ENCODE measurements at places on chromosomes 3 and 15.

DNA sequence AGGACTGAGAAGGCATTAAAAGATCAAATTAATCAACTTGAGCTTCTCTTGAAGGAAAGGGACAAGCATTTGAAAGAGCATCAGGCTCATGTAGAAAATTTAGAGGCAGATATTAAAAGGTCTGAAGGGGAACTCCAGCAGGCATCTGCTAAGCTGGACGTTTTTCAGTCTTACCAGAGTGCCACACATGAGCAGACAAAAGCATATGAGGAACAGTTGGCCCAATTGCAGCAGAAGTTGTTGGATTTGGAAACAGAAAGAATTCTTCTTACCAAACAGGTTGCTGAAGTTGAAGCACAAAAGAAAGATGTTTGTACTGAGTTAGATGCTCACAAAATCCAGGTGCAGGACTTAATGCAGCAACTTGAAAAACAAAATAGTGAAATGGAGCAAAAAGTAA is 149.7 kb upstream of the LRRFIP2 start:
- DNase-seq = no peak

- no peak for DNase-seq
These were observed 229.1 kb downstream of the EPHB1 start for GRCh38 chr3:135023996-135024658.

DNA sequence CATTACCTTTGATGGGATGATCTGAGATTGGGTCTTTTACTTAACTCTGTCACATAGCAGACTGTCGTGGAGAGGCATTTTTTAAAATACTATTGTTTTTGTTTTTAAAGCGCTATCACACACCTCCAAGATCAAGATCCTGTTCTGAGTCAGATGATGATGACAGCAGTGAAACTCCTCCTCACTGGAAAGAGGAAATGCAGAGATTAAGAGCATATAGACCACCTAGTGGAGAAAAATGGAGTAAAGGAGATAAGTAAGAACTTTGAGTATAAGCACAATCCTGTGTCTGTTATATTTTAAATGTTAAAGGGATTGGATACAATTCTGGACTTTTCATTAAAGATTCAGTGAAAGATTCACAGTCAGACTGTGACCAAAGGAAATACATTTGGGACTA is 18.4 kb upstream of the ZBTB47 start:
- no peak for DNase-seq

- DNase-seq = no peak
These were observed 2.6 kb upstream of the CDV3 start for GRCh38 chr3:133570937-133571320.

- peak; percentile 45 for DNase-seq
These were observed 24.2 kb downstream of the PXYLP1 start for GRCh38 chr3:141255846-141256261.

DNA sequence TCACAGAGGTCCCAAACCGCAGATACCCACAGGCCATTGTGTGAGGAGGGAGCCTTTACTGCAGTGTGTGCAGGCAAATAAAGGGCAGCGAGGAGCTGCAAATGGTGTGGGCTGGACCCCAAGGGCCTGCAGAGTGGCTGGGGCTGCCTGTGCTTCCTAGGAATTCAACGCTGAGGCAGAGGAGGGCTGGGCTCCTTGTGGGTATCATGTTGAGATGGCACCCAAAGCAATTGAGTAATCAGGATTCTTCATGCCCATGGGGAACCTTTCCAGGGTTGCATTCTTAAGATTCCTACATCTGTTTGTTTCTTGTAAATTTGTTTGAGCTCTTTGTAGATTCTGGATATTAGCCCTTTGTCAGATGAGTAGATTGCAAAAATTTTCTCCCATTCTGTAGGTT is 85.4 kb upstream of the LIPC start:
- no peak for DNase-seq

GRCh38 chr3:116947809-116948208 is 238.2 kb downstream of the TUSC7 start:
- DNase-seq = no peak

GRCh38 chr3:20739814-20740213 is 553.8 kb upstream of the SGO1 start:
- DNase-seq = no peak

DNA sequence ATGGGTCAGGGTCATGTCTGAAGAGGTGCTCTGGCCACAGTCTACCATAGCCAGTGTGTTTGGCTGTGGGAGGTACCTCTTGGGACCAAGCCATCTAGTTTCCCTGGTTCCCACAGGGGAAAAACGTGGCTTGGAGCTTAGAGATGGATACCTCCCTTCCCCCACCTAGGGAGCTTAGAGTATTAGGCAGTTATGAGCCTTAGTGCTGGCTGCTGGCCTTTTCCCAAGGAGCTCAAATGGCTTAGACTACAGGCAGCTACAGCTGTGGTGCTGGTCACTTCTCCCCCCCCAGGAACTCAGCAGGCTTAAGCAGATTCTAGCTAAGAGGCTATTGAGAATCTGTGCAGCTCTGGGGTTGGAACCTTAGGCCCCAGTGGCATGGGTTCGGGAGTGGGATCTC is 591.2 kb downstream of the NSUN3 start:
- DNase-seq = no peak

GRCh38 chr3:129603561-129603942 is 2.9 kb downstream of the PLXND1 start:
- DNase-seq = no peak

- no peak for DNase-seq
These were observed 2.6 kb downstream of the DUOXA2 start for GRCh38 chr15:45116482-45117307.

DNA sequence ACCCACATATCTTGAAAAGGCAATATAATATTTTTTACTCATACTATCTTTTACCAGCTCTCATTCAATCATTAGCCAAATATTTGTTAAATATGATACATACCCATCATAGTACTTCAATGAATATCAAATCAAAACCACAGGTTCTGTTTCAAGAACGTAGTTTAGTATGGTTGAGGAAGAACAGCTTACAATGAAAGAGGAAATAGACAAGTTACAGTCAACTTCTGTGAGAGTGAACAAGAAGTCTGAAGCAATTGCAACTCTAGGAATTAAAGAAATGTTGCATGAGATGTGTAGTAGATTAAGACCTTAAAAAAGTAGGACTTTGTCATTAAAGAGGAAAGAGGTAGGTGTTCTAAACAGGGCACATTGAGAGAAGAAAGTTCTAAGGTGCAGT is 9.3 kb downstream of the BCHE start:
- DNase-seq = no peak

GRCh38 chr3:72303926-72304325 is 519.0 kb upstream of the PROK2 start:
- DNase-seq = no peak

- DNase-seq = no peak
These were observed 85.0 kb downstream of the FOXP1 start for GRCh38 chr3:71498543-71498942.

DNA sequence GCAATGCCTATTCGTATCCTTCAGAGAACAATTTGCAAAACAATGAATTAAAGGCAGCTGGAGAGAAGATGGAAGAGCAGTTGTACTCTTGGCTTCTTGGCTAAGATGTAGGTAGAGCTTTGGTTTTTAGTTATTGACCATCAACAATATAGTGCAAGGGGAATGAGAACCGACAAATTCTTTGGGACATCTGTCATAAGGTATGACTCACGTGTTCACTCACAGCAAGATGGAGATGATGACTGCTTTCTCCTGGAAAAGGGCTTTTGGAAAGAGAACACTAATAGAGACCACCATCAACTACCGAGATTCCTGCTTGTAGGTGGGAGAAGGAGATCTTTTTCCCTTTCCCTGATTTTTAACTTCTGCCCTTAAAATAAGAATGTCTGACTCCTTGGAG is 234.9 kb downstream of the NTRK3 start:
- DNase-seq = no peak

DNA sequence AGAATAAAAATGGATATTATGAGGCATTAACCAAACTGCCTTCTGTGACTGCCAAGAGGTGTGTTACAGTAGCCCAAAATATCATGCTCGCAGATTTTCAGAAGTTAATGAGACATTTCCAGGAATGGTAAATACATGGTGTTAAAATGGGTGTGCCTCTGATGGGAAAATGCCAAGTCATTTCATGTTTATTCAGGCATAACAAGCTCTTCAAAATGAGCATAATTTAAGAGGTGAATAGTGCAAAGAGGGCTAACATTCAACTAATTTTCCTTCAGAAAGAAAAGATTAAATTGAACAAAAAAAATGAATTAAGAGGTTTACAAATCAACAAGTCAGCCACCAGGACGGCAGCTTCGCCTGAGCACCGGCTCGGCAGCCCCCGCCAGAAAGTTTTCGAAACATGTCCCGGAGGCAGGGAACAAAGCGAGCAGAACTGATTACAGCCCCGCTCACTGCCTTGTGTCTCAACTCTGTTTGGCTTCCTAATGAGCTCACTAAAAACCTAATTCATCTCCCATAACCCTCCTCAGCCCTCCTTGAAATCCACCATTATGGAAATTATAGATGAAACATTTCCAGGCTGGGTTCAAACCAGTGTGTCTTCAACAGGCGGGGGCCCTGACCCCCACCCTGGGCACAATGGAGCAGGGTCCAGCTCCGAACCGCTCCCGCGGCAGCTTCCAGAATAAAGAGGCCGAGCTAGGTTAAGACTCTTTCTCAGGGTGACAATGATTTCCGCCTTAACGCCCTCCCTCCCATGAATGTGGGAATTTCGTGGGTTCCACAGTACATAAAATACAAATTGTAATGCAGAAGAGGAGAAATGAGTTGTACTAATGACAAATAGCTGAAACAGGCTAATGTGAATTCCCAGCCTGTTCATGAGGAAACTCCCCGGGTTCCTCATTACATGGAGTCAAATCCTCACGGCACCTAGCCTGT is 43.9 kb downstream of the MEIS2 start:
- DNase-seq = no peak

DNA sequence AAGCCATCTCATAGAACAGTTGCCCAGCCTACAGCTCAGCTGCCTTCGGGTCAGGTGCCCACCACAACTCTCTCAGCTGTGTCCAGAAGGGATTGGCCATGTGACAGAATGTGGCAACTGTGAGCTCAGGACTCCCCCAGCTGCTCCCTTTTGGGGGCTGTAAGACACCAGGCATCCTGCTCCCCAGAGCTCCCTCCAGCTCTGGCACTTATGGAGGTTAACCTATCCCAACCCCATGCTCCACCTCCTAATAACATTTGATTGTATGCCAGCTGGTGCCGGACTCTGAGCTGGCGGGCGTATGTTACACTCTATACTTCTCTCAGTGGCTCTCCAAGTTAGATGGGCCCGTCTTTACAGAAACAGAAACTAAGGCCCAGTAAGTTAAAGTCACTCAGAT is 222.8 kb downstream of the FAM43A start:
- no peak for DNase-seq

GRCh38 chr3:64600246-64600950 is 87.4 kb downstream of the ADAMTS9 start:
- no peak for DNase-seq

- DNase-seq = no peak
These were observed 75.4 kb downstream of the UMPS start for GRCh38 chr3:124805671-124806070.

- DNase-seq = no peak
These were observed 170.0 kb downstream of the RAB11A start for GRCh38 chr15:66039117-66039871.

DNA sequence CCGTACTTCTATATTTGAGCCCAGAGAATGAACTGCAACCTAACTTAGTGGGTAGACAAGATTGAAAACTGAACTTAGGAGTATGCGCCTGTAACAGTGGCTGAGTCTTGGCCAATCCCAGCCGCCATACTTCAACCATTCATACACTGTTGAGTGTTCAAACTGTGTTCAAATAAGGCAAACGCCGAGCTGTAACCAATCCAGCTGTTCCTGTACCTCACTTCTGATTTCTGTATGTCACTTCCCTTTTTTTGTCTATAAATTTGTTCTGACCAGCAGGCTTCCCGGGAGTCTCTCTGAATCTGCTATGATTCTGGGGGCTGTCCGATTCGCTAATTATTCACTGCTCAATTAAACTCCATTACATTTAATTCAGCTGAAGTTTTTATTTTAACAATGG is 58.6 kb upstream of the TPM1 start:
- no peak for DNase-seq

DNA sequence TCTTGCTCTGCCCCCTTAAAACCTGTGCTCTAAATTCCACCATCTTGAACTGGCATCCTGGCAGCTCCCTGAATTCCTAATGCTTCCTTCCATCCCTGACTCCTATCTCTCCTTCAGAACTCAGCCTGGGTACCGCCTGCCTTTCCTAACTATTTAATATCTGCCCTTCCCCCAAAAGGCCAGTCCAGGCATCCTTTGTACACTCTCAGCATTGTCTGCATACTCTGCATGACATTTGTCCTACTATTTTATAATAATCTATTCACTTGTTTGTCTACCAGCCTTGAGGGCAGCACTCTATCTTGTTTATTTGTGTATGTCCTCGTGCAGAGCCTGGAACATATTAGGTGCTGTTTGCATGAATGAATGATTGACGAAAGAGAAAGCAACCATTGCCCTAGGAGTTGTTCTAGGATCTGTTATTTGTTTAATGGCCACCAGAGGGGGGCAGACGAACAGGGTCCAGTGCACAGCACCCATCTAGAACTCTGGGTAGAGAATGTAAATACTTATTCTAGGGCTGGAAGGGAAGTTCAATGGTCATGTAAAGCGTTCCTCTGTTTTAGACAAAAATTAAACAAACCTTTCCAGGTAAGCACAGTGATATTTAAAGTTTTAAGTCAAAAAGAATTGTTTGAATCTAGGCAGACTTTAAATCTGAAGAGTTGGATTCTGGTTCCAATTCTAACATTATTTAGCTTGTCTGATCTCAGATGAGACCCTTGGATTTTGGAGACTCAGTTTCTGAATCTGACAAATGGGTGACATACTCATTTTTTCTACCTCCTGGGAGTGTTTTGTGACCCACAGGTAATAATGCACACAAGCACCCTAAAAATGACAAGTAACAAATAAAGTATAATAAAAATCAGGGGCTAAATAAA is 125.8 kb upstream of the GALNT15 start:
- DNase-seq = peak; percentile 54

GRCh38 chr15:76057332-76058000 is 2.3 kb upstream of the TMEM266 start:
- peak; percentile 47 for DNase-seq

DNA sequence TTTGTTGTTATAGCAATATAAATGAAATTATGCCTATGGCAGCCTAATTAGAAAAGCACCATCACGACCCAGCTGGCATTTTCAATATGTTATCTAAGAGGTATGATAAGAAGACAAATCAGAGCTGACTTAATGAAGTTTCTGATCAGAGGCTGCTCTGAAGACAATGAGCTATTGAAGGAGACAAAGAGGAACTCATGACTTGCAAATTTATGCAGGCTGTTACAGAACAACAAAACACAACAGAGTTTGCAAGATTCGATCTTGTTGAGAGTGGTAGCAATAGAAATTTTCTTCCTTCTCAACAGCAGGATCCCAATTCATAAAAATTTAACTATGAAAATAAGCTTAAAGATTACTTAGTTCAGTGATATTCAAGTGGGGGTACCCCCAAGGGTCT is 7.7 kb downstream of the CCDC54 start:
- DNase-seq = no peak

DNA sequence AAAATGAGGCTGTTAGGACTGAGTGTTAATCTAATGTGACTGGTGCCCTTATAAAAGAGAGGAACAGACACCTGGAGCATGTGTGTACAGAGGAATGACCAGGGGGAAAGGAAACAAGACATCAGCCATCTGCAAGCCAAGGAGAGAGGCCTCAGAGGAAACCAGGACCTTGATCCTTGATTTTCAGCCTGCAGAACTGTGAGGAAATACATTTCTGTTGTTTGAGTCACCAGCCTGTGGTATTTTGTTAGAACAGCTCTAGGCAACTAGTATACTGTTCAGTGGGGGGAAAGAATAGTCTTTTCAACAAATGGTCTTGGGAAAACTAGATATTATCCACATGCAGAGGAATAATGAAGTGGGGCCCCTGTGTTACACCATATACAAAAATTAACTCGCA is 80.6 kb downstream of the CCR1 start:
- DNase-seq = no peak
